CD4-positive, alpha-beta T cell (primary cell): ENCODE measurements at places on chromosomes 12 and 14. TPM values are rescaled to one million over a fixed set of nuclear protein-coding genes. Genes with fewer than 3 reads are reported as not detected.

Gene ENDOU
- not detected for total RNA-seq

Gene ACOT6
- total RNA-seq, result not detected

Gene C12orf56
- 0.08 TPM for total RNA-seq

Gene KCNJ8
- not detected for total RNA-seq
